ENCODE measurements at places on chromosomes 1 and 21.

GRCh38 chr1:222953585-222953984 is 138.7 kb downstream of the DISP1 start:
- DNase-seq, result no peak

- DNase-seq, result no peak
Measured at GRCh38 chr1:238129677-238130076, 239.0 kb upstream of the ZP4 start.

DNA sequence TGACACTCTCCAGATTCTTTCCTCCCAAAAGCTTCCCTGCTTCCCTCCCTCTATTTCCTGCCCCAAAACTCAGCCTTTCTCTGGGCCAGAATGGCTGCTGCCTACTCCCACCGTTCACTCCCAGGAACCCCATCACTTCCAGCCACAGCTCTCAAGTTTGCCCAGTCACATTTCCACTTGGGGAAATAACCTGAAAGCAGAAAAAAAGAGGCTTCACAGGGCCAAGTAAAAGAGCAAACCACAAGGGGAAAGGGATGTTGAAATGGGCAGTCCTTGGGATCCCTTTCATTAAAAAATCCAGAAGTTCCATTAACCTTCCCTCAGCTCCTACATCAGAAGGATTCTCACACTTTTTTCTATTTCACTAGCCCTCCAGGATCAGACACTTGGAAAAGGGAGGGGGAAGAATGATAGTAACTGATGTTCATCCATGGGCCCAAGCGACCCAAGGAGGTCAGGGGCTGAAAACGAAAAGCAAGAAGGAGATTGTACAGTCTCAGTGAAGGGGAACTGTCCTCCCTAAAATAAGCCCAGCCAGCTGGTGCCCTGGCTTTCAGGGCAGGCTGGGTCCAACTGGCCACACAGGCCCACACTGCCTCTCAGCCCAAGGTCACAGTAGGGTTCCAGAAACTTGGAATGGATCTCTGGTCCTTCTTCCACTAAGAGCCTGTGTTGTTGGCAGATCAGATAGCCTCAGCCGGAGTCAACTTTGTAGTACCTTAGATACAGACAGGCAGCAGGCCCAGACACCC is 49.7 kb downstream of the DMAP1 start:
- DNase-seq, result no peak

GRCh38 chr1:174998569-174999215 is 1.1 kb upstream of the CACYBP start:
- peak; percentile 80 for DNase-seq

GRCh38 chr1:159339536-159339935 is 37.4 kb downstream of the FCER1A start:
- peak; percentile 89 for DNase-seq

- no peak for DNase-seq
Measured at GRCh38 chr1:200652378-200652777, 17.3 kb downstream of the DDX59 start.

- no peak for DNase-seq
Measured at GRCh38 chr1:32907435-32907834, 6.2 kb upstream of the TMEM54 start.

DNA sequence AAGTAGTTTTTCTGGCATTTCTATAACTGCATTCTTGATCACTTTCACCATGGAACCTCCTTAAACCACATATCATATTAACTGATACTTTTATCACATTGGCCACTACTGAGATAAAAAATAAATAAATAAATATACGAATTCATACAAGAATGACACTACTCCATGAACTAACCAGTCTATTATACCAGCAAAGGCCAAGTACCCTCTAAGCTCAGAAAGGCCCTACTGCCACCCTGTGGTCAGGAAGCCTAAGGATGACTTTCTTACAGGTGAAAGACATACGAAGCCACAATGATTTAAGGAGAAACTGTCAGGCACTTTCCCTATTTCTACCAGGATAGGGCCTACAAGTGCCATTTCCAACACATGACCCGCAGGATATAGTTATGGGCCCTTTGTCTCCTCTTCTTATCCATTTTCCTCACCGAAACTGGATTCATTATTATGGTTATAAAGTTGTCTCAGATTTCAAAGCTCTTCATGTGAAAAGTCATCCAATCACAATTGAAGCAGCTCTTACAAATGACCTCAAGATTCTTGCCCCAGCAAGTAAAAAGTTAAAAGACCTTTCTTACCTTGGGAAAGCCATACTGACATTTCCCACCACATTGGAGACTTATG is 23.9 kb downstream of the DNAJC8 start:
- peak; percentile 57 for DNase-seq

GRCh38 chr1:220982686-220983085 is 103.4 kb downstream of the HLX start:
- no peak for DNase-seq
